Natural killer cell (primary cell): ENCODE measurements at places on chromosomes 4 and X.

DNA sequence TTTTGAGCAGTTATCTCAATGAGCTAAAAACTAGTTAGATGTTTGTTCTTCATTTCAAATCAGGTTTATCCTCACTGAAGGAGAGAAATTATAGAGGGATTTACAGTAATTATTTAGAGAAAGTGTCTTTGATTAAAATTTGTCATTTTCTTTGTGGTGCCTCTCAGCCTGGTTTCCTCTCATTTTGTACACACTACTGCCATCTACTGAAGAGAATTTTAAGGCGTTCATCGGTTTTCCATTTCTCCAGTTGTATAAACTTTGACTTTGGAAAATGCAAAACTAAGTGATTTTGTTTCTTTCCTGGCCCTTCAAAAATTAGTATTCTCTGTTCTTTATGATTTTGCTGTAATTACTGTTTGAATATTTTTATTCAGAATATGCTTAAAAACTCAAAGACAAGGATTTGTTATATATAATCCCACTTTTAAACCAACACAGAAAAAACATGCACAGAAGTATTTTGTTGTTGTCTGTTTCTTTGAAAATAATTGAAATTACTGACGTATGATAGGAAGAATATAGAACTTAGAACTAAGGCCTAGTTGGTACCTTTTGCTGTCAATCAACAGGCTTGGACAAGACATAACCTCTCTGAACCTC is 34.4 kb upstream of the ANXA3 start:
- H3K27ac ChIP-seq = no peak overlapping the region
- no peak for DNase-seq
- no peaks in the 10 kb centered on the region for H3K27me3 ChIP-seq
- no peaks in the 10 kb centered on the region for H3K36me3 ChIP-seq

DNA sequence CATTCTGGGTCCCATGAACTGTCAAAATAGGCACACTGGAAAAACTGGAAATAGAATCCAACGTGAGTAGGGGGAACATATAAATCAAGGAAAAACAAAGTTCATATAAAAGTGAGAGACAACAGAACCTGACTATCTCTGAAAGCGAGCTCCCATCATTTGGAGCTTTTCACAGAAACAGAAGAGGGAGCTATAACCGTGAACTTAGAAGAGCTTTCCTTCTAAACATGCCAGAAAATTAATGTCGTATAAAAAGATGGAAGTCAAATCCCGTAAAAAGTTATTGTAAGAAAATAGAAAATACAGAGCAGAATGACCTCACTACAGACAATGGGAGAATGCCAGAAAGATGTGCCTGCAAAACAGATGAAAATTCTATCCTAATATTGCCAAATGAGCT is 23.9 kb upstream of the HSD17B10 start:
- no peaks in the 10 kb centered on the region for H3K27me3 ChIP-seq
- DNase-seq = no peak
- H3K4me1 ChIP-seq = no peaks in the 10 kb centered on the region
- H3K4me3 ChIP-seq = no peak overlapping the region
- no peak overlapping the region for H3K27ac ChIP-seq

DNA sequence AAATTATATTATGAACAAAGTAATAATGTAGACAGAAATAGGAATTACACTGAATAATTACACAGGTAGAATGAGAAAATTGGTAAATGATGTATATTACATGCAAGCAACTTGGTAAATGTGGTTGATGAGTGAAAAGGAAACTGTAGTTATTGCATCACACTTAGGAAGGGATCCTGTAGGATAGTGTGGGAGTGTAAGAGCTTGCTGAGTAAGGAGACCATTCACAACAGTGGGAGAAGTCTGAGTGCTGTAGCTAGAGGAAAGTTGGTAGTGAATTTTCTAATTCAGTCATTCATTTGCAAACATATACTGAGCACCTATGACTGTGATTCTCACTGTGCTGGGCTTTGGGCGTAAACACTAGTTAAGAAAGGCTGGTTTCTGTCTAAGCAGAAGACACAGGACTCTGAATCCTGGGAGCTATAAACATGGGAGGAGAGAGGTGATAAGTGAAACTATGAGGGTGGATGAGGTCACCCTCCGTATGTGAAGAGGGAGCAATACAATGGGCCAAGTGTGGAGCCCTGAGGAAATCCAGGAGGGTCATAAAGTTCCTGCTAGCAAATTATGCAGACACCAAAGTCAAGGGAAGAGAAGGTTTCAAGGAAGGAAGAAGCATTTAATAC is 14.2 kb upstream of the CPE start:
- no peaks in the 10 kb centered on the region for H3K4me1 ChIP-seq
- no peaks in the 10 kb centered on the region for H3K36me3 ChIP-seq
- DNase-seq = no peak
- H3K27ac ChIP-seq = no peak overlapping the region
- H3K4me3 ChIP-seq = no peak overlapping the region

GRCh38 chr4:157057218-157057617 is 18.7 kb upstream of the GLRB start:
- no peak overlapping the region for H3K27ac ChIP-seq
- no peaks in the 10 kb centered on the region for H3K36me3 ChIP-seq
- H3K27me3 ChIP-seq = no peaks in the 10 kb centered on the region
- no peaks in the 10 kb centered on the region for H3K4me1 ChIP-seq
- H3K4me3 ChIP-seq = no peak overlapping the region
